ENCODE measurements at places on chromosomes 7 and 10.

- DNase-seq = no peak
Observed at GRCh38 chr10:130867446-130868194, 443.9 kb downstream of the TCERG1L start.

DNA sequence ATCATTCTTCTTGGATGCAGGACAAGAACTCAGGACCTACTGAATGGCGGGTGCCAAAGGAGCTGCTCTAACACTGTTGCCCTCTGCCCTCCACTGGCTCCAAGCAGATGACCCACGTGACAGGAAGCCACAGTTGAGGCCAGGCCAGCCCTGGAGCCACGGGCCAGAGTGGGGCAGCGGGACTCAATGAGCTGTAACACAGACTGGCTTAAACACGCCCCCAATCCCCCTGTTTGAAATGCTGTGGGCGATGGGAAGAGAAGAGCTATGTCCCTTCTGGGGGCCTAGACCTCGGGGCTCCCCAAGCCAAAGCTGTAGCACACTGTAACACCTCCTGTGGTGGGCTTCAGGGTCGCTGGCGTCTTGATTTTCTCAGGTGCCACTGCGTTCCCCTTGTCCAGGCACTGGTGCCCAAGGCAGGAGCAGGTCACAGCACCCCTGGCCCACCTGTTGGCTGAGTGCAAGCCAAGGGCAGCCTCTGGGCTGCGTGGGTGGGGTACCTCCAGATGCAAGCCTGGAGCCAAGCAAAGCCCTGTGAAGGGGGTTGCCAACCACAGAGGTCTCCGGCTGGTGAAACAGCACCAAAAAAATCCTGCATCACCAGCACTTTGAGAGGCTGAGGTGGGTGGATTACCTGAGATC lies 18.6 kb upstream of the ZMIZ2 start:
- DNase-seq = no peak

- no peak for DNase-seq
Observed at GRCh38 chr7:143460271-143460979, 17.2 kb downstream of the TAS2R60 start.

DNA sequence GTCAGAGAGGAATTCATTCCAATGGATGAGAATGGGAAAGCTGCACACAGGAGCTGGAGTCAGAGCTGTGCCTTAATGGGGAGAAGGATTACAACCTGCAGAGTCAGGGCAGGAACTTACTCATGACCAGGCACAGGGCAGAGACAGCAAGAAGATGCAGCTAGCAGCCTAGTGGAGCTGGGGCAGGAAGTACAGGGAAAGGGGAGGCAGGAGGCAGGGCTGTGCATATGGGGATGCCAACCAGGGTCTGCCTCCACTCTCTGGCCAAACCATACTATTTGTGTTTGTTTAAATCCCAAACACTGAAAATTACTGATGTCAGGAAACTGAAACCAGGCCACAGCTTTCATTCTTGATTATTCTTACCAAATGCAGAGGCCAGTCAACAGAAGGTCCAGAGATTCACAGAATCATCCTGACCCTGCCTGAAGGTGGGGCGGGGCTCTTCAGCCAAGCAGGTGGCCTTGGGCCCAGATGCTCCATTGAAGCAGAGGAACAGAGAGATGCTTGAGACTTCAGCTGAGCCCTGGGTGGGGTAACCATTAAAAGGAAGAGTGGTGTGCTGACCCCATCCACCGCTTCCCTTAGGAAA lies 461.9 kb downstream of the KCNMA1 start:
- DNase-seq = no peak

- no peak for DNase-seq
Observed at GRCh38 chr7:50721661-50722259, 60.9 kb downstream of the GRB10 start.

DNA sequence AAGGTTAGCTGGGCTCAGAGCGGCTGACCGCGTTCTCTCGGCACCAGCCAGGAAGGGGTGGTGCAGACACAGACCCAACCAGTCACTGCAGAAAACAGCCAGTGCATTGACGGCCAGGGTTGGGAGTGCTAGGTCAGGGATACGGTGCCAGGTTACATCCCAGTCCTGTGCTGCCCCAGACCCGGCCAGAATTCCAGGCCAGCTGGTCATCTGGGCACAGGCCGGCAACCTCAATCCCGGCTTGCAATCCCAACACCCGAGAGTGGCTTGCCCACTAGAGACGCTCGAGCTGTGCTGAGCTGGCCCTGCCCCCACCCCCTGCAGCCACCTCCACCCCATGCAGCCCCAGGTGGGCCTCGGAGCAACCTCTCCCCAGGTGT lies 3.8 kb downstream of the PRAP1 start:
- DNase-seq = no peak

- no peak for DNase-seq
Observed at GRCh38 chr7:107744345-107744750, 406 bp downstream of the CBLL1 start.

DNA sequence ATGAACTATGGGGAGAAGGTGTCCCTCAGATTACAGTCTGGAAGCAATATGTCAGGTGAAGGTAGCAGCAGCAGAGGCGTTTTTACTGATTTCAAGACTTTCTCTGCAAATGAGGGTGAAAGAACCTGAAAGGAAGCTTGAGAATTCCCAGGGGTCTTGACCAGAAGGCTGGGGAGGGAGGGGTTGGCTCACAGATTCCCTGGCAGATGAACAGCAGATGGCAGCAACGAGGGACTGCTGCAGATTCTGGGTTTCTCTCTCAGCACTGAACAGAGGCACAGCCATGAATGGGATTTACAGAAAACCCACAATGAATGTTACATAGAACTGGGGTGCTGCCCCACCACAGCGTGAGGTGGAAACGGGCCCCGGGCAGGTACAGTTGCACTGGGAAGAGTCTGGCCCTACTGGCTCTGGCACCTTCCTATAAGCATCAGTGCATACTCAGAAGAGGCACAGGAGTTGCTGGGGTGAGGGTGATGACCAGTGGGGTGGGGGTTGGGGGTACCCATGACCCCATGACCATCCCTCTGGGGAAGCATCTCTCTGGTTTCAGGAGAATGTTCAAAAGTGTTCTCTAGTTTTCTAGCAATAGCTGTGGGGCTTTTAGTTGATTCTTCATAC lies 317.8 kb downstream of the SH2D4B start:
- DNase-seq = no peak

DNA sequence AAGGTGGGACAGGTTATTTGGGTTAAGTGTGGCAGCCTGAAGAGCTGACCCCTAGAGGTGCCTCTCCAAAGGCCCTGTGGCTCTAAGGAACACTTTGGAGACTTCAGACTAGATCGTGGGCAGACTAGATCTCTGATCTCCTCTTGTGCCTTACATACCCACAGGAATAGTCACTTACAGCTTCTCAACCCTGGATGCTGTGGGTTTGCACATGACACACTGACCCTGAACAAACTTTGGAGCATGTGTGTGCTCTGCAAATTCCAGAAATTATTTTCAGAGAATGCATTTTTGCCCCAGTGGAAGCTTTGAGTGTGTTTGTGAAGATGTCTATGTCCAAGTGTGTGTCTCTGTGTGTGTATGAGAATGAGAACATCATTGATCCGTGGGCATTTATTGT lies 119.6 kb downstream of the EMX2 start:
- no peak for DNase-seq
